Brain pericyte (primary cell): ENCODE measurements at places on chromosomes 6 and 20.

DNA sequence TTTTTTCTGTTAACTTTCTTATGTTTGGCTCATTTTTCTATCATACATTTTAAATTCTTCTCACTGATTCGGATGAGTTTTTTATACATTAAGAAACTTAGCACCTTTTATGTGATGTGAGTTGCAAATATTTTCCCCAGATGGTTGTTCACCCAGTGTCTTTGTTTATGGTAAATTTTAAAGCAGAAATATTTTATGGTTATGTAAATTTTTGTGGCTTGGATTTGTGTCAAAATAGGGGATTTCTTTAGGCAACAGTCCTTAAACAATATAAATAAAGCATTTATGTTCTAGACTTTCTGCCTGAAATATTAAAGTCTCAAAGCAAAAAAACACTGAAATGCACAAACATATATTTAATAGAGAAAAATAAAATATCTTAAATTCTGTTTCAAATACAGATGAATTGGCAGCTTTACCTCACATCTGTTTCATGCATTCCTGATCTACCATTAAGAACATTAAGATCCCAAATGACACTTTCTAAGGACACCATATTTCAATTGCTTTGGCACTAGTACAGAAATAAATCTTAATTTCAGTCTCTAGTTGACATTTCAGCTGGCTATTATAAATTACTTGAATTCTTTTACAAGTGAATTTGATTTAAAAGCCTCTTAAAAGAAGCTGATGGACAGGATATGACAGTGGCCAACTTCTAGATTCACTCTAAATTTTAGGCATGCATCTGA, 646.6 kb downstream of the HACE1 start:
- no peak for DNase-seq

- DNase-seq: no peak
Observed at GRCh38 chr6:2920671-2921112, 17.6 kb upstream of the SERPINB9 start.

DNA sequence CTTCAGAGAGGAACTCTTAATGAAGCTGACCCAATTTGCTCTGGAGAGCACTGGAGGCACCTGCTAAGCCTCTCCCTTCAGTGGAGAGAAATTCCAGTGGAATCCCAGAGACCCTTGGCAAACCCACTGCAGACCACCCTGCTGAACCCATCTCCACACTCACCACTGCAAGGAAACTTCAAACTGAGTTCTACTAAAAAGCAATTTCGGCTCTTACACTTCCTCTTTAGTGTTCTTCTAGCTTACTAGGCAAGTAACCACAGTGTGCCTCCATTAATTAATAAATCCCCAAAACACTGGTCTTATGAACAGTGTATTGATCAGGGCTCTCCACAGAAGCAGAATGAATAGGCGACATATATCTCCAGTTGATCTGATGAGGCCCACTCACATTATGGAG, 43.0 kb upstream of the HLA-E start:
- no peak for DNase-seq

GRCh38 chr6:105458084-105458483, 55.2 kb upstream of the PREP start:
- DNase-seq: no peak

DNA sequence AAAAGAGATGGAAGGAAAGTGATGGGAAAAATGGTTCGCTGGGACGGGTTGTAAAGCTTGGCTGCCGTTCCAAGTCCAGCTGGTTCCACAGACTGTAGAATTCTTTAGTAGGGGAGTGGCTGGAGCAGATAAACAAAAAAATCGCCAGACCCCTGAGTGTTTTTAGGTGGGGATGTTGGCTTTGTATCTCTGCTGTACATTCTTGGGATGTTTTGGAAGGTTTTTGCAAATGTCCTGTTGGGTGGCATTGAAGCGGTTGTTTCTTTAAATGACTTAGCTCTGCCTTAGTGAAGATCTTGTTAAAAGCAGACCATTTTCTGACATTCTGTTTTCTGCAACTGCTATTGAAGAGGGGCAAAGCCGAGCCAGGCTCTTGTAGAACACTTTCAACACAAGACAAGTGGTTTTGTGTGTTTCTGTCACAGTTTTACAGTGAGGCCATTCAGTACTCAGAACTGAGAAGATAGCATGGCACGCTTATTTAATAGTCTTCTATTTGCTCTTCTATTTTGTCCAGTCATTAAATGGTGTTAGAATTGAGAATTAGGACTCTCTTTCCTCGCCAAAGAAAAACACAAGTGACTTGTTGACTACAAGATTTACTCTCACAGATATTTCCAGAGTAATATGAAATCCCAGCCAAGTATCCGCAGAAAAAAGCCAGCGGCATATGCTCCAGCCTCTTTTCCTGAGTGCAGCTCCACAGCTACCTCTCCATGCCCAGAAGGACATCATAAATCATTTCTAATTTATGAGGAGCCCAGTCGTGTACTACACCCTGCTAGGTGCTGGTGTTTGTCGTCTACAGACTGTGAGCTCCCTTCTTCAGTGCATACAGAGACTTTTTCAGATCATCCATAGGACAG, 65.8 kb downstream of the PHACTR2 start:
- no peak for DNase-seq

DNA sequence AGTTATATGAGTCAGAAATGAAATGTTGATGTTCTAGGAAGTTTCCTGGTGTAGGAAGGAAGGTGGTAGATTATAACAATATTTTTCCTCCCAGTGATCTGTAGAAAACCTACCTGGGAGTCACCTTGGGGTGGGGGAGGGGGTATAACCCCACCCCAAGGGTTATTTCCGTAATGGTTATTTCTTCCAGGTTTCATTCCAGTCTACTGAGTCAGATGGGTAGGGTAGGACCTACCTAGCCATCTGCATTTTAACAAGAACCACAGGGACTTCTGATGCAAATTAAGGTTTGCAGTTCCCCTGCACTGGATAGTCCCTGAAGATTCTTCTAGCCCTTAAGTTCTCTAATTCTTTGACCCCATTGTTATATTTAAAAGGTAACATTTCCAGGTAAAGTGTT, 88.9 kb downstream of the ARMC2 start:
- DNase-seq: no peak

DNA sequence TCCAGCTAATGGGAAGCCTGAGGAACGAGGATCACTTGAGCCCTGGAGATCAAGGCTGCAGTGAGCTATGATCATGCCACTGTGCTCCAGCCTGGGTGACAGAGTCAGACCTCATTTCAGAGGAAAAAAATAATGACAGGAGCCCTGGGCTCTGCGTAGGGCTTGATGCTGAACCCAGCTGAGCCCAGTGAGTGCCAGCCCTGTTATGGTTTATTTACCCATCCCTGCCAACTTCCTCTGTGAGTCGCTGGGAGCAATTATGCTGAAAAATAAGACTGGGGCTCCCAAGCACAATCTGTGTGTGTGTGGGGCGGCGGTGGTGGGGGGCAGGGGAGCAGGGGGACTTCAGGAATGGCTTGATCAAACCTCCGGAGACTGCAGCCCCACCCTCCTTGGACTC, 75.9 kb upstream of the PMEPA1 start:
- no peak for DNase-seq

DNA sequence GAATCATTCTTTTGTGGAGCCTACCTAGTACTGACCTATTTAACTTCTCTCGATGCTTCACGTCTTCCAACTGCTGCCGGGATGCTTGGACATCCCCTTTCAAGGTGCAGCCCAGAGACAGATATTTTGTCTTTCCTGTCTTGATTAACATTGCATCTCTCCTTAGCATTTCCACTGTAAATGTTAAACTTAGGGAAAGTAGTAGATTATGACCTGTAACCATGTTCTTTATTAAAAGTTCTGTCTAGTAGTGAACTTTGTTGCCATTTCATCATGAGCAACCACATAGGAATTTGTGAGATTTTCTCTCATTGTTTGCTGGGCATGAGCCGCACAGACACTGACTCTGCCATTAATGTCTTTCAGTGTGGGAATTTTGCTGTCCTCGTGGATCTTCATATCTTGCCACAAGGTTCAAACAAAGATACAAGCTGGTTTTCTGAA, 117.9 kb downstream of the JAG1 start:
- no peak for DNase-seq

DNA sequence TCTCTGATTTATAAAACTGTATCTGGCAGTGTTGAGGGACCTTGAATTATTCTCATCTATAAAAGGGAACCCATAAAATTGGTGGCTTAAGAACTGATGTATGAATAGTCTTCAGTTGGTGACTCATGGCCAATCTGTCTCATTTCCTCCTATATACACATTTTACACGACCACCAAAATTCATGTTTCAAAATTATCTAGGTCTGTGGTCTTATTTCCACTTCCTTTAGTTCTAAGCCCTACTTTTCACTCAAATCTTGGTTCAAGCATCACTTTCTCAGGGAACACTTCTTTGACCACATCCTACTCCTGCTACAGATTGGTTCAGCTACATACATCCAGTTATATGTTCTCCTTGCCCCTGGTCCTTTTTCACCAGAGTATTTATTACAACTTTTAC, 18.6 kb upstream of the ENPP1 start:
- no peak for DNase-seq

GRCh38 chr6:145451029-145451428, 284.3 kb downstream of the EPM2A start:
- DNase-seq: no peak

- DNase-seq: no peak
Observed at GRCh38 chr20:1915725-1916124, 20.5 kb downstream of the SIRPA start.

- no peak for DNase-seq
Observed at GRCh38 chr20:40323361-40323794, 365.7 kb downstream of the MAFB start.

- DNase-seq: no peak
Observed at GRCh38 chr6:3797231-3798054, 45.9 kb upstream of the PXDC1 start.

DNA sequence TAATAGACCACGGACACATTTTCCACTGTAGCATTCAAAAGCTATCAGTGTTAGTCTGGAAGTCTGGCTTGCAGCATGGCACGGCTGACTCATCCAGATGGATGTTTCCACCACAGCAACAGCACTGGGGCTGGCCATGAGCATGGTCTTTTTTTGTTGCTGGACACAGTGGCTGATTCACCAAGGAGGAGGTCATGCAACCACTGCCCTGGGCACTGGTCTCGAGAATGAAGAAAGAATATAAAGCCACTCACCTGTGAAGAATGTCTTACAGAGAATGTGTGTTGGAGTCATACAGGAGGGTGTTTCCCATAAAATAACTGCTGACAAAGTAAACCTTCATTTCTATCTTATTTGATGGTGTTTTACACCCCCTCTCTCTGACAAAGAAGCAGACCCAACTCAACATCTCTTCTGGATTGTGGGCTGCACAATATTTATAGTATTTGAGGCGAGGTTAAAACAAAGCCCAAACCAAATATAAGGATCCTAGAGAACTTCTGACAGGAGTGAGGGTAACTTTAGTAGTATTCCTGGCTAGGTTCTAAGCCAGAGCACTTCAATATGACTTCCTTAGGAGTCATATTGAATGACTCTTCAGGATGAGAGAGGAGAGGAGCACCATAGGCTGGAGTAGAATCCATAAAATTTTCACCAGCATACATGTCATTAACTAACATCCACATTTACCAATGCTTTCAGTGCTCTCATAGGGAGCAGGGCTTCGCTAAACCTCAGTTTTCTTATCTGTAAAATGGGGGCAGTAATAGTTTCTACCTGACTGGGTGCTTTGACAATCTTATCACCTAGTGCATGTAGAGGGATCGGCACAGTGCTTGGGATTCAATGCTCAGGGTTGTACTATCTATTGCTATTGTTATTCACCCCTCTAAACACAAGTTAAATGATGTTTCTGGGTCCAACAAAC, 121.4 kb downstream of the KIF13A start:
- no peak for DNase-seq

GRCh38 chr6:43779852-43780236, 9.8 kb downstream of the VEGFA start:
- DNase-seq: no peak

GRCh38 chr6:11209369-11209768, 23.1 kb downstream of the NEDD9 start:
- no peak for DNase-seq

DNA sequence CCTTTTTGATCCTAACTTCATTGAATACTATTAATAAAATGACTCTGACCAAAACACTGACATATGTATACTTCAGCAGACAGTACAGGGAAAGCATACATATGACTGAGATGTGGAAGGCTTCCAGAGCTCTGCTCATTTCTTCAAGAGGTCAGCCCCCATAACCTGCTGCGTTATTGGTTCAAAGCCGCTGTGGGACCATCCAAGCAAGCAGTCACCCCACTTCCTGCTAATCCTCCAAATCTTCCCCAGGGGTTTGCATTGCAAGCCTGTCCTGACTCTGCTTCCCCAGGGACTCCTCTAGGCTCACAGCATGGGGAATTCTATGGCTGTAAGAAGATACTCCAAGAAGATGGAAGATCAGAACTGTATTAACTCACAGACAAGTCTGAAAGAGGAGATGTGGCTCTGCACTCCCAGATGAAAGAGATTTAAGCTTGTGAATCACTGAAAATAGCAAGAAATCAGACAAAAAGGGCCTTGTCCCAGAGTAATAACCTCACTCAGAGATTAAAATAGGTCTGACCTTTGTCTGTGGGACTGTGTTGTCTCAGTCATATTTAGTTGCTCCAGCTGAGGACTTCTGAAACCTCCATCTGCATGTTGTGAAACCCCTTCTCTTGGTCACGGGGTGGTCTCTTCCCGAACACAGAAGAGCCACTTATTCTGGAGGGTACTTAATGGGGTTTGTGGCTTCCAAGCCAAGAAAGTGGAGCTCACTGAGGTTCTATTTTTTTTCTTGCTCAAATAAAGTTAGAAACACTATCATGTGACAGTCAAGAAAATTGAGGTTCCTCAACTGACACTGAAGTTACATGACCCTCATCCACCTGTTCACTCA, 101.5 kb upstream of the MARCKS start:
- no peak for DNase-seq

DNA sequence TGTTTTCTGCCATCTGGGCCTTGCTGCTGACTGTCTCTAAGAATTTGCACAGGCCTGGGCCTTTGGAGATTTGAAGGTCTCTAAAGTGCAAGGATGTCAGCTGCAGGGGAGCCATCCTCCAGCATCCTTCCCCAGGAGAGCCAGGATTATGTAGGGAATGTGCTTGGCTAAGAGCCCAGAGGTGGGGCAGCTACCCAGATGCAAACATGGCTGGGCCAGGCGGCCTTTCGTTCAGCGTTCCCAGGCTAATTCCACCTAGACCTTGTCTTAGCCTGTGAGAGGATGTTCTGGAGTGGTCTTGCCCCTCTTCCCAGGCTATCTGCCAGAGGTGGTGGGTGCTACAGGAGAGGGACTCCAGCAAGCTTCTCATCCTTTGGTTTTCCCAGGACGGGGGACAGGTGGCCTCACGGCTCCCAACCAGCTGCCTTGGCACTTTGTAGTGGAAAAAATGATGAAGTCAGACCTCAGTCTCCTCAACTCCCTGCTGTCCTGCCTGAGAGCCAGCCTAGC, 7.7 kb upstream of the PTGIS start:
- no peak for DNase-seq

GRCh38 chr6:150670311-150670710, 70.6 kb downstream of the PLEKHG1 start:
- DNase-seq: no peak

- DNase-seq: no peak
Observed at GRCh38 chr20:22466447-22467171, 117.8 kb downstream of the FOXA2 start.
